ENCODE measurements at places on chromosomes 4 and X.

GRCh38 chrX:14027511-14028019, 2.1 kb downstream of the GEMIN8 start:
- DNase-seq: peak; percentile 72

DNA sequence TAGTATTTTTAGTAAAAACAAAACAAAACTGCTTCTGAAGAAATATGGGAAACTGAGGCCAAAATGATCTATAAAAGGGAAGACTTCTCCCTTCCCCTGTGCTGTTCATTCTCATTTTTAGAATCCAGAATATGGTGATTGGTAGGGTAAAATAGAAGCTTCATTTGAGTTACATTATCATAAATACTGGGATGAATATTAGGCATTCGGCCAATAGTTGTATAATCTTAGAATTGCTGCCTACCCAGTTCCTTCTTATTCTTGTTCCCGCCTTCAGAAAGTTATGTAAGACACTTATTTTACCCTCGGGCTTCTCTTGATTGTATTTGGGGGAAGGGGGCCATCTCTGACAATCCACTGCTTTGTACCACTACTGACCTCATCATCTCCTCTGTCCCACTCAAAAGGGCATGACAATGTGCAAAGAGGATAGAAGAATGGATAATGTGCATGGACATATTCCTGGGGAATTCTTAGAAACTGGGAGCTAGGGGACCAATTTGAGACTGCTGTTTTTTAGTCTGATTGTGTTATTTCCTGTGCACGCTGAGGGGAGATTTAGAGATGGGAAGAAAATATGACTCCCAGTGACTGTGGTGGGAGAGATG, 588 bp downstream of the ART3 start:
- no peak for DNase-seq

DNA sequence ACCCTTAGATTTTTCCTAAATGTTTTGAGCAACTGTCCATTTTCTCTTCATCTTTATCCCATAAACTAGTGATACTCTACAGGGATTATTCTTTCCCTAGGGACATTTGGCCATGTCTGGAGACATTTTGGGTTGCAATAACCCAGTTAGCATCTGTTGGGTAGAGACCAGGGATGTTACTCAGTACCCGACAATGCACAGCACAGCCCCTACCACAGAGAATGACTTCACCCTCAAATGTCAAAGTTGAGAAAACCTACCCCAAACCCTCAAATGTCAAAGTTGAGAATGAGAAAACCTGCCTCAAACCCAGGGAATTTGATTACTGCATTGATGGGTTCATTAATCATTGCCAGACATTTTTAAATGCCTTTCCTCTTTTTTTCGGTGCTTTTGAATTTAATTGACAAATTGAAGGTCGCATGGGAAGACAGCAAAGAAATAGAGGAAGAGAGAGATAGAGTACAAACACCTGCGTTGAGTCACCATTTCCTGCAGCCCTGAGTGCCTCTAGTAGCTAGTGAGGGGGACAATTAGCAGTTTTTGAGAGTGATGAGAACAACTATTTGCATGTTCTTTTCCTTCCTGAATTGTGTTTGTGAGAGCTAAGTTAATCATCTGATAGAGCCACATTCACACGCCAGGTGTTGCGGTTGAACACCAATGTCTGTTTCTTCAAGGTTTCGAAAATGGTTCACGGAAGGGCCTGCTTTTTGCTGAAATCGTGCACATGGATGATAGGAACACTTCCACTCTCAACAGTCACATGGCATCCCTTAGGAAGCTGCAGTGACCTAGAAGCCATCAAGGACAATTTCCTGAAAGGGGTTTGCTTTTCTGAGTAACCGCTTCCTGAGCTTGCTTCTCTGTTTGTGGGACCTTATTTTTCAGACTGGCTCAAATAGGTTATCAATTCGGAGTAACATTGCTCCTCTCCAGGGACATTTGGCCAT, 203.9 kb upstream of the VCX3A start:
- no peak for DNase-seq

- DNase-seq: peak; percentile 5
Measured at GRCh38 chr4:54165438-54165837, 63.7 kb upstream of the PDGFRA start.

DNA sequence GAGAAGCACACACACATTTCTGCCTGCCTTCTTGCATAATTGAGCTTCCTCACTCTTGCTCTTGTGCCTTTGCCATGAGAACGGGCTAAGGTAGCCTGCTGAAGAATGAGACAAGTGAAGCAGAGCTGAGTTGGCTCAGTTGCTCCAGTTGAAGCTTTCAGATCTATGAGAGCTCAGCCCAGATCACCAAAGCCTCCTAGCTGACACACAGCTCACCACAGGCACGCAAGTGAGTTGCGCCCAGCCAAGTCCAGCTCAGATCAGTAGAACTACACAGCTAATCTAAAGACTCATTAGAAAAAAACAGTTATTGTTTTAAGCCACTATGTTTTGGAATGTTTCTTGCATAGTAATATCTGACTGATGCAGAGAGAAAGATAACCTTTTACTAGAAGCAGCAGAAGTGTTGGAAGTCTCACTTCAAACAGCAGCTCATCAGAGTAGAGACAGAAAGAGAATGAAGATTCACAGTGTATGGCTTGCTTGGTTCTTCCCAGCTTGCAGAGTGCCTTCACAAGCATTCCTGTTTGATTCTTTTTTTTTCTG, 362.4 kb downstream of the MID1IP1 start:
- DNase-seq: no peak

- DNase-seq: no peak
Measured at GRCh38 chr4:168199260-168199957, 107.1 kb downstream of the ANXA10 start.

DNA sequence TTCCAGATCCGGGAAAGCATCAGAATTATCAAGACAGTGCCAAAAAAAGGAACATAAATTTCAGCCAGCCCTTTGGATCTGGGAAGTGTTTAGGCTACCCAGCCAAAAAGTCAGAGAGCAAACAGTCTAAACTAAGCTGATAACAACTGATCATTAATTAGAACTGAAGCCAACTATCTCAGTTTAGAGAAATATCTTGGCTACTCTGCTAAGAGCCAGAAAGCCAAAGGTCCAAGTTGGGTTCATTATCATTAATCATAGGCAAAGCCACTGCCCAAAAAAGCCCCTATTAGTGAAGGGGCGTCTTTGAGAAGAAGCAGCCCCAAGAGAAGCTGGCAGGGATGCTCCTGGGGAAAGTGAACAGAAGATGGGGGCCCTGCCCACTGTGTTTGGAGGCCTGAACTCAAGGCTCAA, 37.0 kb upstream of the SHISA3 start:
- DNase-seq: no peak

GRCh38 chr4:167854881-167855280, 237.5 kb upstream of the ANXA10 start:
- no peak for DNase-seq

DNA sequence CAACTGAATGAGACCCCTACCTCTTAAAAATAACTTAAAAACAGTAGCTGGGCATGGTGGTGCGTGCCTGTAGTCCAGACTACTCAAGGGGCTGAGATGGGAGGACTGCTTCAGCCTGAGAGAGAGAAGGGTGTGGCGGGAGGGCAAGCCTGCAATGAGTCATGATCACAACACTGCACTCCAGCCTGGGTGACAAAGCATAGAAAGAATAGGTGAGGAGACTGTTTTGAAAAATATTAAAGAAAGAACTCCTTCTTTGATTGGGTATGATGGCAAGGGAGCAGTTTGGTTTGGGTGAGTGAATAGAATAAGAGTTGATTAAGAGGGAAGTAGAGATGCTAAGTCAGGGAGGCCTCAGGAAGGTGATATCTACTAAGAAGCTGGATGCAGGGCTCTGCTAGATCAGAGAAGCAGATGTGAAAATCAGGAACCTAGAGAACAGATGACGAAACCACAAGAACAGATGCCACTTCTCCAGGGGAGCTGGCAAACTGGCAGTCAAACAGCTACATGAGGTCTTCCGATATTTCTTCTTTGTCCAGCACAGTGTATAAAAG, 318.6 kb downstream of the OPHN1 start:
- DNase-seq: no peak

- no peak for DNase-seq
Measured at GRCh38 chr4:1922821-1923220, 51.6 kb downstream of the NSD2 start.

DNA sequence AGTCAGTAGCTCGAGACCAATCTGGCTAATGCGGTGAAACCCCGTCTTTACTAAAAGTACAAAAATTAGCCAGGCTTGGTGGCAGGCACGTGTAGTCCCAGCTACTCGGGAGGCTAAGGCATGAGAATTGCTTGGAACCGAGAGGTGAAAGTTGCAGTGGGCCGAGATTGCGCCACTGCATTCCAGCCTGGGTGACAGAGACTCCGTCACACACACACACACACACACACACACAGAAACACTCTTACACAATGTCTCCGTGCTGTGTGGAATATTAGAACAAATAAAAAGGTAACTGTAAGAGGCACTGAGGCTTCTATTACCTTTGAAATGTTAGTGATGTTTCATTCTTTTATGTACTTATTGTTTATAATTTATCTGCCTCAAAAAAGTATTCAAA, 326.6 kb downstream of the GPAT3 start:
- no peak for DNase-seq

GRCh38 chrX:107758231-107758766, 17.3 kb downstream of the TSC22D3 start:
- no peak for DNase-seq

DNA sequence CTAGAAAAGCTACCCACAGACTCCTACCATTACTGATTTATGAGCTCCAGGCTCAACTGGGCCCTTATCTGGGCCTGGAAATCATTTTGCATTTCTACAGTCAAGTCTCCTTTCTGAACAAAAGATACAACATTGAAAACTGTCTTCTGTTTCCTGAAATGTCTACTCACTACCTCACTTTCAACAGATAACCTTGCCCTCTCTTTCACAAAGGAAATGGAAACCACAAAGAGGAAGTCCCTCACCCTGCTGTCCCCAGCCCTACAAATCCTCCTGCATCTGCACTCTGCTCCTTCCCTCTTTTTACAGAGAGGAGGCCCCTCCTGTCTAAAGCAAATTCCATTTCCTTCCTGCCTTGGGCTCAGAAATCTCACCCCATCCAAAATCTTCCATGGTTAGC, 24.8 kb upstream of the CYBB start:
- DNase-seq: no peak

DNA sequence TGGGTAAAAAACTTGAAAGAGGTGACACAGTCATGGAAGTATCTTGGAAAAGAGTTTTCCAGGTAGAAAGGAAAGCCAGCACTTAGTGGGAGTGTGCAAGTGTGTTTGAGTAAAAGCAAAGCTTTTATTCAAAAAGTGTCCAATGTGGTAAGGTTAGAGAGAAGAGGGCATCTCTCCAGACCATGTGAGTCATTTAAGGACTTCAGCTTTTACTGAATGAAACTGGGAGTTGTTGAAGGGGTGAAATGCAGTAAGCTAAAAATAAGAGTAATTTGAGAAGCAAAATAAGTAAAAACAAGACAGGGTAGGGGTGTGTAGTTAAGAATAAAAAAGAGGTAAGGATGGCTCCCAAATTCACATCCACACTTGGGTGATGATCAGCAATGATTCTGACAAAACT, 238.9 kb downstream of the SLC7A11 start:
- no peak for DNase-seq

- no peak for DNase-seq
Measured at GRCh38 chr4:36687681-36688080, 406.3 kb downstream of the DTHD1 start.

DNA sequence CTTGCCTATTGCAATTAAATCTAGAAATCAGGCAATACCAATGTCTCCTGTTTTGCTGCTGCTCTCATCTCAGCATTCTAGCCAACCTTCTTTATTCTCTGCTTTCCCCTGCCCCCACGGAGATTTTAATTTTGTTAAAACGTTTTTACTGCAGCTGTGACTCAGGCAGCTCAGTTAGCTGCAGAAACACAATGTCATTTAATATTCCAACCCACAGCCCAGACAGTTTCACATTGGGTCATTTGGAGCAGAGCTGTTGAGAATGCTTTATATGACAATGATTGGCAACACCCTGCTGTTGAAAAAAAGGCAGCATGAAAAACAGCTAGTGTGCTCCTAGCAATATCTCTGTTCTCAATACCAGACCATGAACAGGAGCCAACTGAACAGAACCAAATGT, 12.6 kb upstream of the SLC10A4 start:
- no peak for DNase-seq

- DNase-seq: peak; percentile 53
Measured at GRCh38 chr4:105350859-105351490, 122.9 kb downstream of the PPA2 start.

All from dermis blood vessel endothelial cell (primary cell).